T-helper 2 cell treated with Interferon-gamma antibody and Interleukin-4, amounts not matched to agents 100 ng/mL and 5 ng/mL, for 36 hours (primary cell): ENCODE measurements at places on chromosomes 4 and X. TPM values are rescaled to one million over a fixed set of nuclear protein-coding genes. Genes with fewer than 3 reads are reported as not detected.

Gene ESX1
- 0.14 and 0.25 TPM in 2 replicates for total RNA-seq

Gene PABPC1L2B
- total RNA-seq, result not detected in 2 replicates

Gene CCDC158
- not detected in 2 replicates for total RNA-seq

Gene F8A2
- not detected in 2 replicates for total RNA-seq

Gene PCSK1N
- 0.20 TPM in 1 of 2 replicates, not detected in the other for total RNA-seq

Gene KLHL4
- total RNA-seq, result not detected in 2 replicates

Gene CCDC110
- total RNA-seq, result not detected in 2 replicates

Gene NAT8L
- total RNA-seq, result 1.8 and 2.0 TPM in 2 replicates

Gene NHSL2
- total RNA-seq, result 0.75 and 1.2 TPM in 2 replicates

Gene CYP2U1
- 1.9 TPM in 2 replicates for total RNA-seq
